Hepatic stellate cell (primary cell): ENCODE measurements at places on chromosomes 4 and X.

GRCh38 chr4:11480683-11481082 lies 52.0 kb upstream of the HS3ST1 start:
- DNase-seq, result no peak

DNA sequence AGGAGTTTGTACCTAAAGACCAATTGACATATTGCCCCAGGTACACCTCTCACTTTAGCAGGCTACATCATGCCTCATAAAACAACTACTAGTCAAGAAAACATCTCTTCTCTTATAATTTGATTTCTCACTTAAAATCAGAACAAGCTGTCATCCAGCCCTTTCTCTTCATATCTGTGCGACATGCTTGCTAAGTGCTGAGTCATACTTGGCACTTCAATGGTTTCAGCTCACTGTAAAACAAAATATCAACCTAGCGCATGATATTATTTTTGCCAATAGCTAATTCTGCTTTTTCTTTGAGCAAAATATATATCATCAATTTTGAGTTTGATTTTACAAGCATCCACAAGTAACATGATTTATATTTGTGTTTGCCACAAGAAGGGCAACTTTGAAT lies 27.9 kb upstream of the FUNDC1 start:
- DNase-seq, result no peak

GRCh38 chr4:141705048-141705746 lies 68.8 kb downstream of the IL15 start:
- no peak for DNase-seq

- DNase-seq, result no peak
Measured at GRCh38 chr4:186499467-186499866, 55.9 kb downstream of the MTNR1A start.

DNA sequence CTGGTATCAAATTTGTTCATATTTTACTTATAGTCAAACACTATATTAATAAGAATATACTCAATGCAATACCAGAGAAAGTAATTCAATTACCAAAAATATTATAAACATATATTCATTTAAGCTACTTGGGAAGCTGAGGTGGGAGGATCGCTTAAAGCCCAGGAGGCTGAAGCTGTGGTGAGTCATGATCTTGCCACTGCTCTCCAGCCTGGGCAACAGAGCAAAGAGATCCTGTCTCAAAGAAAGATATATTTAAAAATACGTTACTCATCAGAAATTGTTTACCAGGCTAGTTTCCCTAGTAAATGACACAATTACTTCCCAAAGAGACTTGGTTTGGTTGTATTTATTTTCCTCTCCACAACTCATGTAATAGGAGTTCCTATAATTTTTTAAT lies 433.6 kb downstream of the GASK1B start:
- DNase-seq, result no peak

GRCh38 chr4:154254999-154255398 lies 236.6 kb downstream of the DCHS2 start:
- DNase-seq, result no peak

- DNase-seq, result no peak
Measured at GRCh38 chrX:19097553-19098283, 24.6 kb downstream of the ADGRG2 start.

DNA sequence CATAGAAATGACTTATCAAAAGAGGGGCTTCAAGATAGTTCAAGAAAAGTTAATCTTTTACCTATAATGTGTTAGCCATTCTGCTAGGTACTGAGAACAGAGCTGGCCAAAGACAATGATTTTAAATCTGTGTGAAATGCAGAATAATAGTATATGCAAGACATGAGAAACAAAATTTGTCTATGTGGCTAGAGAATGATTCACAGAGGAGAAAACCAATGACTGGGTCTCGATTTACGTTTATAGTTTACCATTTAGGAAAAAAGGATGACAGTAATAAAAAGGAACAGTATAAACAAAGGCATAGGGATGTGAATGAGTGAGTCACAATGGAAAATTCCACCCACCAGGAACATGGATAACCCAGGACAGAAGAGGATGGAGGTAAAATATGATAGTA lies 31.9 kb downstream of the NPFFR2 start:
- DNase-seq, result no peak

GRCh38 chr4:76720121-76720520 lies 177.8 kb downstream of the SOWAHB start:
- no peak for DNase-seq

GRCh38 chr4:184328022-184328736 lies 110.5 kb upstream of the ENPP6 start:
- DNase-seq, result no peak

- DNase-seq, result no peak
Measured at GRCh38 chr4:89316211-89316610, 8.6 kb upstream of the GPRIN3 start.

GRCh38 chr4:87068583-87069021 lies 133.8 kb downstream of the AFF1 start:
- no peak for DNase-seq

- no peak for DNase-seq
Measured at GRCh38 chr4:153759407-153760316, at the start of gene RNF175. Gene RNF175, minus strand, starts transcription at chr4:153760024. Its CDS starts 162 bp downstream, at chr4:153759862.

GRCh38 chr4:81380437-81380836 lies 91.3 kb downstream of the RASGEF1B start:
- no peak for DNase-seq

GRCh38 chrX:110060846-110061537 lies 58.1 kb downstream of the TMEM164 start:
- no peak for DNase-seq

- DNase-seq, result peak; percentile 26
Measured at GRCh38 chrX:20061855-20062254, 54.9 kb downstream of the MAP7D2 start.

DNA sequence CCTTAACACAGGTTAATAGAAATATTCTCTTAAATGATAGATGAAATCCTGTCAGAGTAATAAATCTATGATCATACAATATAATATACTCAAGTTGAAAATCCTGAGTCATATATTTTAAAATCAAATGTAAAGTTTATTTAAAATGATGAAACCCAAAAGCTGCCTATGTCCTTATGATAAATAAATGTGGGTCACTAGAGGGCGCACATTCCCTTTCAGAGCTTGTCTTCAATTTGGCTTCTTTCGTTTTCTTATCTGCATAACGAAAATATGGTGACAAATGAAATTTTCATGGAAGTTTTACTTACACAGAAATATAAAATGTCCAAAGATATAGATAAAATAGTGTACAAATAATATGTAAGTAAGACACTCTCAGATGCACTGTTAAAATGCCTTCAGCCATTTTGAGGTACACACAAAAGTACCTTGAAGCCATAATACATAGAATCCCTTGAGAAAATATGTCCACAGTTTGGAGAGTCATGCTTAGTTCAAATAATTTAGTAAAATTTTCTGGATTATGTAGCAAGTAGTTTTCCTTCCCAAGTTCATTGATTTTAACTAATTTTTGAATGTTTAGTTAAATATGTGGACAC lies 680.4 kb downstream of the DMD start:
- peak; percentile 4 for DNase-seq

DNA sequence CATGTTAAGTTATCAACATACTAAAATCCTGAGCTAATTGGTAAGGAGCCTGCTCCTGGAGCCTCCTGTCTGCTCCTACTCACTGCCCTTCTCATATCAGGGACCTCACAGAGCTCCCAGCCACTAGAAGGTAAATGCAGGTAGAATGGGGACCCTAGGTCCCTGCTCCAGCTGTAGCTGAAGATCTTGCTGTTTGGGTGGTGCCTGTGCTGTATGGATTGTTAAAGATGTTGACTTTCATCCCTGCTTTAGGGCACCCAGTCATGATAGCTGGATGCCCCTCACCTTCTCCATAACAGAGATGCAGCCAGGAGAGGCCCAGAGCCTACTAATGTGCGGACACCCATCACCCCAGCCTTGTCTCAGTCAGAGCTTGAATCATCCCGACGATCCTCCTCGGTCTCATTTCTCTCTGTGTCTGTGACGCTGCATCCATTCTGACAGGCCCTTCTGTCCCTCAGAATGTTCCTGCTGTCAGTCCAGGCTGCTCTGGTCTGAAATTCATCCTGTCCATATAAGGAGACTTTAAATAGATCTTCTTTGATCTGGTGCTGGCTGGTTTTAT lies 341.7 kb upstream of the GATB start:
- DNase-seq, result no peak

DNA sequence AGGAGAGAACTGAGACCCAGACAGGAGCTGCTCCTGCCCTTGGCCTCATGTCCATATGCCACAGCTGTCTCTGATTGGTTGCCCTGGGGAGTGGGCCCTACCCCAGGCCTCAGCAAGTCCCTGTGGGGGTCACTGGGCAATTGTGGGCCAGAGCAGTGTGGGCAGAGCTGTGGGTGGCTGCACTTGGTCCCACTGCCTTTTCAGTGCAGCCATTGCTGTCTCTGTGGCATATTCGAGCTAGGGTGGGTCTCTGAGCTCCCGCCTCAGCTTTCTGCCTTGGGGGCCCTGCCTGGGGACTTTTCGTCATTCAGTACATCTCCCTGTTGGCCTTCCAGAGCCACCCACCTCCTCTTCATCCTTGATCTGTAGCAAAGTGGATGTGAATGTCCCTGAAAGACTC lies 69.8 kb upstream of the LRPAP1 start:
- no peak for DNase-seq

- no peak for DNase-seq
Measured at GRCh38 chr4:112168719-112169500, 23.7 kb downstream of the FAM241A start.

DNA sequence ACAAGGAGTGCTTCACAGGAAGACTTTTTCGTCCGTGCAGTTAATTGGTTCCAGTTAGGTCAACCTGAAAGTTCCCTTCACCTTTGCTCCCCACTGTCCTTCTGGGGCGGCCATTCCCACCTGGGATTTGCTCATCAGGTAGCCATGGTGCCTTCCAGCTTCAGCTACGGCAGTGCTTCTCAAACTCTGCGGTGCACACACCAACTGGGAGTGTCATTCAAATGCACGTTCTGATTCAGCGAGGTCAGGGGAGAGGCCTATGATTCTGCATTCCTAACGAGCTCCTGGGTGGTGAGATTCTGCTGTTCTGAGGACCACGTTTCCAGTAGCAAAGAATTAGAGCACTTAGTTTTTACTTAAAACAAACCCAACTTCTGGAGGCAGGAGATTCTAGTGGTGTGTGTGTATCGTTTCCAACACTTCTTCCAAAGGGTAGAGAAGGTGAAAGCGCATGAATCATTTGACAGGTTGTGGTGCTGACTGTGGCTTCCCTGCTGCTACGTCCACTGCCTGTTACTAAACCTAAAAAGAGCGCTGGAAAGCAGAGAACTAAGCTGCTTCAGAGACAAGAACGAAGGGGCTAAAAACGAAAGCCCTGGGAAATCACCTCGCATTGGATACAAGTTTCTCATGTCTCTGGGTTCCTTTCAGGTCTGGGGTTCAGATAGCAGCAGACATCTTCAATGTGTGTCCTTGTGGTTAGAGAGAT lies 4.7 kb upstream of the HELT start:
- DNase-seq, result no peak

GRCh38 chr4:167023364-167023925 lies 210.8 kb downstream of the SPOCK3 start:
- DNase-seq, result no peak

GRCh38 chr4:15336410-15337167 lies 91.2 kb upstream of the C1QTNF7 start:
- peak; percentile 68 for DNase-seq

GRCh38 chrX:44742480-44743155 lies 101.2 kb upstream of the DUSP21 start:
- DNase-seq, result no peak

DNA sequence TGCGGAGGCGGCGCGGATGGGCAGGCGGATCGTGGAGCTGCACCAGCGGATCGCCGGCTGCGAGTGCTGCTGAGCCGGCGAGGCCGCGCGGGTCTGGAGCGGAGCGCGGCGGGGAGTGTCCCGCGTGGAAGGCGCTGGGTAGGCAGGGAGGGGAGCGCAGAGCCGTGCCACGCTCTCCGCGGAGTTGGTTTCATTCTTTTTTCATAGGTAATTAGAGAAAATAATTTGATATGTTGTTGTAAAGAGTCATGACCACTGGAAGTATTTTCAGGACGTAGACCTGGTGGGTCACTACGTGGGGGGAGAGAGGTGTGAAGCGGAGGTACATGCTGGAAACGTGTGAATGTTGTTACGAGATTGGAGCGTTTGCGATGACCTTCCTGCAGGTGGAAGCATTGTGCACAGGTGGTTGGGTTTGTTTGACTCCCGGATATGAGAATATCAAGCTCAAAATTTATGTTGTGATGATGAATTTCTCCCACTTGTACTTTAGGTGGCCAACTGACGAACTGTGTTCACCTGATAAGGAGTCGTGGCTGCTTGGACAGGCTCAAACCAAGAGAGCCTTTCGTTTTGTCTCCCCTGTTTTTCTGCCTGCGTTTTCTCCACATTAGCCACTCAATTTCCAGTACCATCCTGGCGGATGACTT lies 19.1 kb upstream of the S100P start:
- no peak for DNase-seq

DNA sequence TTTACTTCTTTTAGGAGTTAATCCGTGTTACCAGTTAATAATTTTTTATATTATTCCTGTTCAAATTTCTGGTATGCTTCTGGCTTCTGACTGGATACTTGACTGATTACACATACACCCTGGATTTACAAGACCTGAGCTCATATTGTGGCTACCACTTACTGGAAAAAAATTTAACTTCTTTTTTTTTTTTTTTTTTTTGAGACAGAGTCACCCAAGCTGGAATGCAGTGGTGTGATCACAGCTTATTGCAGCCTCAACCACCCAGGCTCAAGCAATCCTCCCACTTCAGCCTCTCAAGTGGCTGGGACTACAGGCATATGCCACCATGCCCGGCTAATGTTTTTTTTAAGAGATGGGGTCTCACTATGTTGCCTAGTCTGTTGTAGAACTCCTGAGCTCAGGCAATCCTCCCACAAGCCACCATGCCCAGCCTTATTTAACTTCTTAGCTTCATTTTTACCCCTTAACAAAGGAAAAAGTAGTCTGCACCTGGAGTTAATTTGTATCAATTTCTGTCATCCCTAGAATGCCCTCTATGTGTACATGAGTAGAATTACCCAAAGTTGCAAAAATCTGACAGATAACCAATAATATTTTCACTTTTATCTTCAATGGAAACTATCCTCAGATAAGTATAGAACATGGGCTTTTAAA lies 50.3 kb downstream of the TMEM165 start:
- DNase-seq, result peak; percentile 25

DNA sequence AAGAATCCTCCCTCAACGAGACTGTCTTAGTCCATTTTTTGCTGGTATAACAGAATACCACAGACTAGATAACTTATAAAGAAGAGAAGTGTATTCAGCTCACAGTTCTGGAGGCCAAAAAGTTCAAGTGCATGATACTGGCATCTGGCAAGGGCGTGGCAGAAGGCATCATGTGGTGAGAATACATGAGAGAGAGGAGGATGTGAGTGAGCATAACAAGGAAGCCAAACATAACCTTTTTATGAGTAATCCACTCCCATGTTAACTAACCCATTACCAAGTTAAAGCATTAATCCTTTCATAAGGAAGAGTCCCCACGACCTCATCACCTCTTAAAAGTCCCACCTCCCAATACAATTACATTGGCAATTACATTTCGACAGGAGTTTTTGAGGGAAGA lies 504.6 kb downstream of the IQCM start:
- DNase-seq, result no peak

DNA sequence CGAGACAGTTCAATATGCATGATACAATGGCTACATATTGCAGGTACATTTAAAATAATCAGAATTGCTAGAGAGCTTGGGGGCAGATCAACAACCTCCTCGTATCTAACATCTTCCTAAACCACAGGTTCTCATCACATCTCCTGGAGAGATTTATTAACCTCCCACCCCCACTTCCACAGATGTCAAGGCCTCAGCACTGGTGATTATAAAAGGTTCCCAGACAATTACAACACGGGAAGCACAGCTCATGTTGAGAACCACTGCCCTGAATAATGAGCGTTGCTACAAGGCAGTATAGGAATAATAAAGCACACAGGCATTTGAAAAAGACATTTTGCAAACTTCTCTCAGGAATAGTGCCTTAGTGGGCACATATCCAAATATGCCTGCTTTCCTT lies 42.8 kb downstream of the ELOVL6 start:
- no peak for DNase-seq
